Cardiac muscle cell (in vitro differentiated cells and primary cell): ENCODE measurements at places on chromosomes 6 and 20. TPM values are rescaled to one million over a fixed set of nuclear protein-coding genes. Genes with fewer than 3 reads are reported as not detected.

DCDC2 gene
- 0.64 TPM in 1 of 2 replicates, not detected in the other for polyA plus RNA-seq

DEFB125 gene
- not detected in 2 replicates for polyA plus RNA-seq

RAD21L1 gene
- 0.16 and 1.2 TPM in 2 replicates for polyA plus RNA-seq

PTGIS gene
- 2.1 and 6.1 TPM in 2 replicates for polyA plus RNA-seq

LGSN gene
- not detected in 2 replicates for polyA plus RNA-seq

PPP1R18 gene
- 9.9 and 13.0 TPM in 2 replicates for polyA plus RNA-seq

VSTM2L gene
- polyA plus RNA-seq: 83.4 and 162 TPM in 2 replicates

- no peak for DNase-seq
Observed at GRCh38 chr6:24959319-24959718, 23.6 kb upstream of the RIPOR2 start.

- no peak for DNase-seq
Observed at GRCh38 chr6:95802978-95803377, 212.8 kb upstream of the FUT9 start.

DNA sequence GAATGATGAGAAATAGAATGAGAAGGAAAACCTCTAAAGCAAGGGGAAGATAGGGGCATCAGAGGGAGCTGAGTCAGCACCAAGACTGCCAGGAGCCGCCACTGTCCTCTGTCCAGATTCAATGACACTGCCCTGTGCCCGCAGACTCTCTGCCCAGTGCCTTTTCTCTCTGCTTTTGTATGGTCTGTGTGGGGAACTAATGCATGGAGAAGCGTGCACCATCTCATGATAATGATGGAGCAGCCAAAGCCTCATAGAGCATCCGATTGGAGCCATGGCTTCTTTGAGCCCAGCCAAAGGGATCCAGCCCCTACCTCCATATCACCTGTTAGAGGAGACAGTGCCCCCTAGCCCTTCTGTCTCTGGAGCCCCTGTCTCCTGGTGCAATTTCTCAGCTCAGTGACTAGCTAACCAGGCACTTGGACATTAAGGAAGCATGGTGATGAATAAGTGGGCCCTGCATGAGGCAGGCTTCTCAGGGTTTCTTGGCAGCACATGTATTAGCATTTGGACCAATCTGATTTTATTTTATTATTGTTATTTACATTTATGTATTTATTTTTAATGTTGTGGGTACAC, 6.5 kb upstream of the PFDN4 start:
- DNase-seq: no peak

- DNase-seq: no peak
Observed at GRCh38 chr6:149457316-149457884, 27.4 kb downstream of the ZC3H12D start.

GRCh38 chr6:101181006-101181405, 212.5 kb upstream of the GRIK2 start:
- no peak for DNase-seq

DNA sequence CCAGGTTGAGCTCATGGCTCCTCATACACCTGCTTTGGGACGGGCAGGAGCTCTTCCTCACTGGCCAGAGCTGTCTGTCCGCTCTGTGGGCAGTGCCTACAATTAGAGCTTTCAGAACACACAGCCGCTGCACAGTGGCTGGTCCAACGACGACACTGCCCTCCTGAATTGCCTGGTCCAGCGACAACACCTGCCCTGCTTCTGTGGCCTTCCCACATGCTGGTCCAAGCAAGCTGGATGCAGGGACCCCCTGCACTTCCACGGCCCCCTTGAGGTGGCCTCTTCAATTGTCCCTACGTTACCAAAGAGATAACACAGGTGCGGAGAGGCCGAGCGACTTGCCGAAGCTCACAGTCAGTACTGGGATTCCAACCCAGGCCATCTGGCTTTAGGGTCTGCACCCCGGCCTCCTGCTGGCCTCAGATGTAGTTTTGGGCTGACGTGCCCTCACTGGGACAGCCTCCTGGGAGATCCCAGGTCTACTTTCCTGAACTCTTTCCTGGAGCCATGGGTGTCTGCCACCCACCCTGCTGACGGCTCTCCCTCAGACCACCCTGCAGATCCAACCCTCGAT, 1.4 kb upstream of the CHRNA4 start:
- DNase-seq: no peak

DNA sequence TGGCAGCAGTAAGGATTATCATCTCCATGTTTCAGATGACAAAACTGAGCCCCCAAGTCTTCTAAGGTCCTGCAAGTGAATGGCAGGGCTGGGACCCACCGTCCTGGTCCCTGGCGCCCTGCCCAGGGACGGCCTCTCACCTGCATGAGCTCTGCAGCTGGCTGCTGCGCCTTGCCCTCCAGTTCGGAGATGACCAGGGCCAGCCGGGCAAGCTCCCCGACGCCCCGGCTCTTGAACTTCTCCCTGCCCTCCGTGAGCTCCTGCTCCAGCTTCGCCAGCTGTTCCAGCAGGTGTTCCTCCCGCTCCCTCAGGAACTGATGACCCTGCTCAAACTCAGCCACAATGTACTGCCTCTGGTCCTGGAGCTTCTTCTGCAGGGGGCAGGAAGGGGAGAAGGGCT, 16.8 kb downstream of the TRIM26 start:
- DNase-seq: no peak

DNA sequence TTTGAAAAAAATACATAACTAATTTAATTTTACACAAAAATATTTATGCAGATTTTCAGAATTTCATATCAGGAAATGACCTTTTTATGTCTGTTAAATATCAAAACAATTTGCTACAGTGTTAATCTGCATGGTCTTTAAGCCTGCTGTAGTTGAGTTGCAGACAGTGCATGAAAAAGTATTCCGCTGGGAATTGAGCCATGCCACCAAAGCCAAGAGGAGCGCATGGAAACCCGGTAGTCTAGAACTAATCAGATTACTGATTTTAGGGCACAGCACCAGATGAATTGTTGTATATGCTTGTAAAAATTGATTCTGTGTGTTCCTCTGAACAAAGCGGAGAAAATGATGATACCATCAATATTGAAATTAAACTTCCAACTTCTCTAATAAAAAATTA, 34.3 kb upstream of the LAMP5 start:
- no peak for DNase-seq

GRCh38 chr20:42255821-42256220, 637.6 kb upstream of the CHD6 start:
- DNase-seq: no peak

DNA sequence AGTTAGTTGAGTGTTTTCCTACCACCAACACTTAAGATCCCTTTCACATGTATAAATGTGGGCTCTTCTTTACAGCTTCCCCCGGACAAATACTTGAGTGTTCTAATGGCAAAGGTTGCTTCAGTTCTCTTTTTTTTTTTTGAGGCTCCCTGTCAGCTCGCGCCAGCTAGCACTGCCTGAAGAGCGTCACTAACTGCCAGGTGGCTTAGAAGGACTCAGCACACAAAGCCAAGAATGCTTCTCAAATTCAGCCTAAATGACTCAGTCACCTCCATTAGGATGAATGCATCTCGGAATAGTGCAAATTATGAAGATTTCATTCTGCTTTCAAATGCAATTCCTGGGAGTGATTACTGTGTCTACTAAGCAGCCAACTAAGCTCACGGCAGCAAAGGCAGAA, 150.7 kb upstream of the BTBD3 start:
- no peak for DNase-seq

- peak; percentile 74 for DNase-seq
Observed at GRCh38 chr6:16344756-16345155, 106.4 kb downstream of the GMPR start.

GRCh38 chr6:7882505-7883257, 27.9 kb downstream of the TXNDC5 start:
- no peak for DNase-seq

DNA sequence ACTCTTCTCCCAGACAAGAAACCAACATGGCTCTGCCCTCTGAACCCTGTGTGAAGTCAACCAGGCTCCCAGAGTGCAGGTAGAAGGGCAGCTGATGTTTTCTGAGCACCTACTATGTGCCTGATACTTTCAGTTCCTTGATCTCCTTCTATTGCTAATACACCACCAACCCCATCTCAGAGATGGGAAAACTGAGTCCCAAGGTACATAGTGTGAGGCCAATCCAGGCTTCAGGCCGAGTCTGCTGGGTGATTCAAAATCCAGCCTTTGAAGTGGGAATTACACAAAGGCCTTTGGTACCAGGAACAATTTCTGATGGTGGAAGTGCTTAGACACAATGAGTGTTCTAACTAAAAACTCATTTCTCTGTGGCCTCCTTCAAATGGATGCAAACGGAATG, 96.3 kb downstream of the NFATC2 start:
- DNase-seq: peak; percentile 16

- peak; percentile 77 for DNase-seq
Observed at GRCh38 chr20:9609887-9610502, 95.6 kb downstream of the LAMP5 start.

- DNase-seq: peak; percentile 86
Observed at GRCh38 chr6:6631534-6632276, 43.2 kb downstream of the LY86 start.

DNA sequence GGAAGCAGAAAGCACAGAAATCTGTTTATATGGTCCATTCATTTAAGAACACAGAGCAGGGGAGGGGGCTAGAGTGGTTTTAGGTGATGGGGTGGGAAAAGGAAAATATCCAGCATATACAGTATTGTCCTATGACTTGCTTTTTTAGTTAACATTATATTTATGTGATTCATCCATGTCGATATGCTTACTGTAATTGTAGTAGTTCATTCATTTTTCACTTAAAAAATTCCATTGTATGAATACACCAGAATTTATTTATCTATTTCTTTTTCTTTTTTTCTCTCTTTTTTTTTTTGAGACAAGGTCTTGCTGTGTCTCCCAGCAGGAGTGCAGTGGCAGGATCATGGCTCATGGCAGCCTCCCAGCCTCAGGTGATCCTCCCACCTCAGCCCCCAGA, 9.6 kb upstream of the PRIM2 start:
- no peak for DNase-seq

- peak; percentile 69 for DNase-seq
Observed at GRCh38 chr20:41738604-41739206, 120.5 kb upstream of the CHD6 start.

DNA sequence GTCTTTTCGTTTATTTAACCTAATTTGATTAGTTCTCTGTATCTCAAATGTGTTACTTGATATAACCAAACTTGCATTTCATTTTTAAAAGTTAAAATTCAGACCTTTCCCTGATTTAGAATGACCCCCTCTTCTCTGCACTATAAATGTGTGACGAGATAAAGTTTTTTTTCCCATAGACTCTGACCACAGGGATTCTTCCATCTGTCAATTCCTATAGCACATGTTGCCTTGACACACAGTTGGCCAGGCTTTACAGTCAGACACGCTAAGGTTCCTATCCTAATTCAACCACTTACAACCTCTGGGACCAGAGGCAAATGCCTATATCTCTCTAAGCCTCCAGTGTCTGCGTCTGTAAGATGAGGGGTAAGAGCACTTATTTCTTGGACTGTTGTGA, 40.6 kb downstream of the KCNS1 start:
- DNase-seq: no peak
